ENCODE measurements at places on chromosomes 7 and 10.

- DNase-seq: peak; percentile 76
Measured at GRCh38 chr10:97407211-97407951, 6.2 kb upstream of the RRP12 start.

GRCh38 chr7:25770670-25771069 lies 381.3 kb upstream of the NFE2L3 start:
- no peak for DNase-seq

GRCh38 chr7:117157241-117158209 lies 165.3 kb downstream of the WNT2 start:
- DNase-seq: no peak

GRCh38 chr7:49398746-49399145 lies 374.7 kb upstream of the VWC2 start:
- DNase-seq: no peak

DNA sequence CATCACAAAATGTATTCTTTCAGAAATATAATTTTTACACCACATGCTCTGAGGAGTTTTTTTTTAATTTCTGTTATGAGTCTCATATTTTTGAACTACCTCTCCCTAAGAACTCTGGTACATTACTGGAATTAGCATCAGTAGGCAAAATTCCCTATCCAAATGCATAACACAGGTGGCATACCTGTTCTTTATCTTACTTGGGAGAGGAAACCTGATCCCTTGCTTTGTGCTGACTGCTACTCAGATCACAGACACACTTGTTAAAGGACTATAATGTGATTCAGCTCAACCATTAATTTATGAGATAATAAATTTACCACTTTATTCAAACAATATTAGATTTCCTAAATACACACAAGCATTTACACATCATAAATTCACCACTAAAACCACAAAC lies 617.2 kb downstream of the GRM8 start:
- no peak for DNase-seq

- DNase-seq: no peak
Measured at GRCh38 chr10:95236068-95236903, 42.2 kb downstream of the ACSM6 start.

DNA sequence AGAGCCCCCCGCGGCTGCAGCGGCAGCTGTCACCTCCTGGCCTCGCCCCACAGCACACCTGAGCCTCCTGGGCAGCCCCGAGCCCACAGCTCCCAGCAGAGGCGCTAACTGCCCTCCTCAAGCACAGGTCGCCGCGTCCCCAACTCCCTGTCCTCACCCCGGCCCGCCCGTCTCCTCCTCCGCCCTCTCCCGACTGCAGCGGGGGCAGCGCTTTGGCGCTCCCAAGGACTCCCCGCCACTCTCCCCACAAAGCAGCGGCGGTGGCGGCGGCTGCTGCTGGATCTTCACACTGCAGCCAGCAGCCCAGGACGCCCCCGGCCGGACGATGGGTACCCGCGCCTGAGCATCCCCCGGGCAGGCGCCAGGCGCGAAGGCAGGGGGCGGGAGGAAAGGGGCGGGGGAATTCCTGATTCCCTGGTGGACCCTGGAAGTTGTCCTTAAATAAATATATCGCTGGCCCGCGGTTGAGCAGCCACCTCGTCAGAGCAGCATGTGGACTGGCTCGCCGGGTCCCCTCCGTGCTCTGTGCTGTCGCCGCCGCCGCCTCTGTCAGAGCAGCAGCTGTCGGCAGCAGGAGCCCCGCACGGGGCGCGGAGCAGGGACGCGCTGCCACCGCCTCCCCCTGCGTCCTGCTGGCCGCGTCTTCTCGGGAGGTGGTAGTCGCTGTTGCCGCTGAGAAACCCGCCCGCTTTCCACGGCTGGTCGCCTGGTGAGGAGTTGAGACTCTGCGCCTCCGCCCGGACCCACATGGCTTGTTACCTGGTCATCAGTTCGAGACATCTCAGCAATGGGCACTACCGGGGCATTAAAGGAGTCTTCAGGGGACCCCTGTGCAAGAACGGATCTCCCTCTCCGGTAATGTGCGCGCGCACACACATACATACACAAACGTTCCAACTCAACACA lies at the start of gene ZNF804B:
Gene ZNF804B, plus strand, starts transcription at position 471 of the 906 bp plus-strand sequence. Its CDS starts 277 bp downstream, at position 748.
- no peak for DNase-seq
